RPMI7951 (cell line): ENCODE measurements at places on chromosomes 2 and 18. TPM values are rescaled to one million over a fixed set of nuclear protein-coding genes. Genes with fewer than 3 reads are reported as not detected.
A peak's percentile ranks its signal among the peaks of the same experiment; 100 is the strongest.

DNA sequence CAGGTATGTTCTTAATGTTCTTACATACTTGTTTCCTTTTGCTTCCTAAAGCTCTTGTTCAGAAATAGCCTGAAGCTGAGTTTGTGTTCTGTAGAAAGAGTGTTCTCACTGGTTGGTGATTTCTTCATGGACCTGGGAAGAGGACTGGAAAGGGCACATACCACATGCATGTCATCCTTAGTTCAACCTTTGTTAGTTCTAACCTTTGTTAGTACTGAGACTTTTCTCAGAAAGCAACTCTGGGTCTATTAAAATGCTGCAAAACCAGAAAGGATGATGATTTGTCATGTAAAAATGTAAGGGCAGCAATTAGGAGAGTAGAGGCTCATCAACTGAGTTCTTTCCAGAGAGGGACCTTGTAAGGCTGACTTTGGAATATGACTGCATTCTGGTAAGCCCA is 2.5 kb upstream of the FAP start:
- DNase-seq: peak; percentile 78

DNA sequence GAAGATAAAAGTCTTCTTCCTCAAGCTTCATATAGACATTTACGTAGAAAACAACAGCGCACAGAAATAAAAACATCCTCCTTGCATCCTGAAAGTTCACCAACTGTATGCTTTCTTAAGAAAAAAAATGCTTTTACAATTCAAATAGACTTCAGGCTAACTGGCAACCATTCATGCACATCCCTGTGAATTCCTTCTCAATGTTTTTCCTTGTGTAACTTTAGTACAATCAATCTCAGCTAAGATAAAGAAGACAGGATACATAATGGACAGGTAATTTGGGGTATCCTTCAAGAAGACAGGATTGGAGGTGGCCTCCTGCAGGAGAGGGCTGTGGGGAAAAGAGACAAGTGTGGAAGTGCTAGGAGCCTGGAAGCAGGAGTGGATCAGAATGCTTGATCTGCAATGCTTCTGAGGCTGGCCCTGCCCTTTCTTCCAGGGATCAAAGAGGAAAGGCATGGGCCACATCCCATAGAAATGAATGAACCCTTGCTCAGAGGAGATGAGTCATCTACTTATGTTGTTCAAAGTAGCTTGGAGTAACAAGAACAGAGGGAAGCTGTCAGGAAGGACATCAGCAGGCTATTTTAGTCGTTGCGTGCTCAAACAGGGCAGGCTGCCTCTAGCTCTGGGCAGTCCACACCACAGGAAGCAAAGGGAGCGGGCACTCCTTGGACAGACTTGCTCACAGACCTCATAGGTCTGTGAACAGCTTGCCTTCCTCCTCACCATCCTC is 126.6 kb downstream of the TMEM131 start:
- peak; percentile 100 for DNase-seq

DNA sequence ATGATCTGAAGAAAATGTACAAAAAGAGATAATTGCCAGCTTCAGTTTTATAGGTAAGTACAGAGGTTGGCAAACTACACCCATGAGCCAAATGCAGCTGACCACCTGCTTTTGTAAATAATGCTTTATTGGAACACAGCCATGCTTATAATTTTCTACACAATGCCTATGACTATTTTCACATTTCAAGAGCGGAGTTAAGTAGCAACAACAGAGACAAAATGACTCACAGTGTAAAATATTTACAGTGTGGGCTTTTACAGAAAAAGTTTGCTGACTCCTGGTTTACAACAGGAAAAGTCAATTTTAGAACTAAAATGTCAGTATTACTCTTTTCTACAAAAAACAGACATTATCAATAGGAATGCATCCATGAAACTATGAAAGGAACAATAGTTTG is 26.0 kb downstream of the CWC22 start:
- DNase-seq: no peak

- DNase-seq: no peak
Observed at GRCh38 chr2:239065962-239066361, 218.1 kb downstream of the TWIST2 start.

- no peak for DNase-seq
Observed at GRCh38 chr18:68053290-68053689, 536.8 kb upstream of the DSEL start.

The CRYGC gene
- total RNA-seq: not detected in 2 replicates
